NCI-H2029 treated with DMSO at 0.1 percent for 48 hours (cell line): ENCODE measurements at places on chromosomes 1 and 21.

- DNase-seq: no peak
Observed at GRCh38 chr1:118928739-118929554, 59.2 kb downstream of the TBX15 start.

GRCh38 chr1:74570797-74571492, 58.5 kb upstream of the LRRC53 start:
- DNase-seq: no peak

GRCh38 chr21:42088658-42089057, 17.5 kb downstream of the UMODL1 start:
- no peak for DNase-seq

DNA sequence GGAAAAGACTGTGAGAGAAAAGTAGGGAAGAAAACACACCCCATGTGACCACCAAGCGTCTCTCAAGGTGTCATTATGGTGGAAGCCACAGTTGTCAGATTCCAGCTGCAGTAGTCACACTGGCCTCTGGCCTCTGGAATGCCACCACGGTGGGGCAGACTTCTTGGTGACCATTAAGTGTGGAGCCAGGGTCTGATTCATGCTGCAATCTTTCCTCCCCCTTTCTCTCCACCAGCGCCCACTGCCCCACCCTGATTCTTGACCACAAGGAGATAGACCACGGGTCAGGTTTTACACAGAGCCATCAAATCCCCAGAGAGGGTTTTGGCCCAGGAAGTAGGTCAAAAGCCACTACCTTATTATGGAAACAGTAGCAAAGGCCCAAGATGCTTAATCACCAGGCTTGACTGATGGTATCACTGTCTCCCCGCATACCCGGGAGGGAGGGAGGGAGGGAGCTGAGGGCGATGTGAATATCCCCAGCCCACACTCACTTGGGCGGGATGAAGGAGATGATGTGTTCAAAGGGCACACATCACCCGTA, 52.7 kb upstream of the GRHL3 start:
- no peak for DNase-seq

- DNase-seq: no peak
Observed at GRCh38 chr1:214491468-214492146, 59.8 kb downstream of the PTPN14 start.

DNA sequence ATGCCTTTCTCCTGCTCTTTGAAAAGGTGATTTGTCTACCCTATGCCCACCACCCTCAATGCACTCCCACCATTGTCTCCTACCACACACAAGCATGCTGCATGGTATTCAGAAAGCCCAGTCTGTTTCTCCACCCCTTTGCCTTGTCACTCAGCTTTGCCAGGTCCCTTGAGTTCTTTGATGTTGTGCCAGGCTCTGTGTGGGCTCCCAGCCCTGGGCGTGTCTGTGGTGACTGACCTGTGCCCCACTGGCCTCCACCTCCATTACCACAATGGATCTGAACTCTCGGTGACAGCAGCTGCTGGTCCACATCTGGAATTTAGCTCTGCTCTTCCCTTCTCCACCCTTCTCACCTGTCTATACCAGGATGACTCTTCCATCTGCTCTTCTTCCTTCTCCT, 34.9 kb downstream of the ATP2B4 start:
- no peak for DNase-seq

DNA sequence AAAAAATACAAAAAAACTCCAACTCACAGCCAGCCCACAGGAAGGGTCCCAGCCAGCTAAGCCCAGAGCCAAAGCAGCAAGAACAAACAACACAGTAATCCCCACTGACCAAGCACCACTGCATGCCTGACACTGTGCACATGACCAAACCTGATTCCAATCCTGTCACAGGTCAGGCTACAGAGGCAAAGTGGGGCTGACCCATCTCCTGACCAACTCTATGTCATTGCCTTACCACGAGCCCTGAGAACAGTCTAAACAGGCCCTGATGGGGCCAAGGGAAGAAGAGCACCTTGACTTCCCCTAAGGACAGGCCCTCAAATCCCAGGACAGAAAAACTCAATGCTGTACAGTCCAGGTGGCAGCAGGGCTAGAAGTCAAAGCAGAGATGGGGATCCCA, 2.4 kb downstream of the LSS start:
- no peak for DNase-seq

GRCh38 chr1:226677027-226678020, 61.8 kb downstream of the ITPKB start:
- no peak for DNase-seq

DNA sequence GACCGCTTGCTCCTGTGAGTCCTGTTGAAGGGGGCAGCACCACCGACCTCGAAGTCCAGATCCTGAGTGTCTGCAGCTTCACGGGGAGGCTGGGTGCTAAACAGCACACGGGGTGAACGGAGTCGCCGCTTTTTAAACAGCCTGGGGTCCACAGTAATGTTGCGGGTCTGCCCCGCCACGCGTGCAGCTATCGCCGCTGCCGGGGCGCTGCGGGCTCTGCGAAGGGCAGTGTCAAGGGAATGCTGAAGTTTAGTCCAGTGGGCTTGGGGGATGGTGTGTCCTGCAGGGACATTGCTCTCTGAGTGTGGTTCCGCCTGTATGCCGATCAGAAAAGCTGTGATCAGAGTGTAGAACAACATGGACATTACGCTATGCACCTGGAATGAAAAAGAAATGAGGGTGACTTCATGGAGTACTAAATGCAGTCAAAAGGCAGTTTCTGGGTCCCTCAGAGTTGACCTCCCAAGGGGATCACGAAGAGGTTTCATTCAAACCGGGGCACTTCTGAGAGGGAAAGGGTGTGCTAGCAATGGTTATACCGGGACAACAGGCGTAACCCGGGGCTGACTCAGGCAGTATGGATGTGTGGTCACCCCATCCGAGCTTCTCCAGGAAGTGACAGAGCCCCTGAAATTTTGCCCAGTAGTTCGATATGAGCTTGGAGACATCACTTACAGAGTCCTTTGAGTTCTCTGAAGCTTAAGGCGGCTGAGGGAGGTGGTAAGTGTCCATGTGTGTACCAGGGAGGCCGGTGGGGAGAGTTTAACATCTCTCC, 51.4 kb downstream of the NGF start:
- DNase-seq: no peak

DNA sequence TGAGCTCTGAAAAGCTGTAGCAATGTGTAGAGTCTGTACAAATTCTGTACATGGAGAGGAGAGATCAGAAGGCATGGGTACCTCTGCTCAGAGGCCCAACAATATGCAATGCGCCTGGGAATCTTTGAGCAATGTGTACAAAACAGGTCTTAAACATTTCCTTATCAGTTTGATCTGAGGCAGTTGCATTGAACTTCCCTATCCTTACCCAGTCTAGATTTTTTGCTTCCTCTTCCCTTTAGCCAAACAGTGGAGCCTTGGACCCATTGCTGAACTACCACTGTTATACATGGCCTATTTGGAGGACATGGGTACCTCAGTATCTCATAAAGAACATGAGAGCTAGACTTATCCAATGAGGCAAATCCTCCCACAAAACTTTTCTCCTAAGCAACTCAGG, 12.6 kb upstream of the MNDA start:
- no peak for DNase-seq

DNA sequence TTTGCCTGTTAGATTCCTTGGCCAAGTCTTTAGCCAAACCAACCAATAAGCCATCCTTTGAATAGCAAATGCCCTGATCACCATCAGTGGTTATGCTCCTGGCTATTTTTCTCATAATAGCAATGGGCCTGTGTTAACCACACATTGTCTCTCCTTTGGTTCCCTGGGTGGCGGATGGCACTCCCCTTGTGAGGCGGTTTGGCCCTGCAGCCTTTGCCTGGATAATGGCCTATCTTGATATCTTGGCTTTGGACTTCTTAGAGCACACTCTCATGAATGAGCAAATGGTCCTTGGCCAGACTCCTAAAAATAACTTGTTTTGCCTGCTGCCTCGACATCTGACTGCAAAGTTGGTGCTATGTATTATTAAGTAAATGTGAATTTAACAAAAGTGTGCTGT, 22.4 kb upstream of the ZBTB18 start:
- DNase-seq: no peak

DNA sequence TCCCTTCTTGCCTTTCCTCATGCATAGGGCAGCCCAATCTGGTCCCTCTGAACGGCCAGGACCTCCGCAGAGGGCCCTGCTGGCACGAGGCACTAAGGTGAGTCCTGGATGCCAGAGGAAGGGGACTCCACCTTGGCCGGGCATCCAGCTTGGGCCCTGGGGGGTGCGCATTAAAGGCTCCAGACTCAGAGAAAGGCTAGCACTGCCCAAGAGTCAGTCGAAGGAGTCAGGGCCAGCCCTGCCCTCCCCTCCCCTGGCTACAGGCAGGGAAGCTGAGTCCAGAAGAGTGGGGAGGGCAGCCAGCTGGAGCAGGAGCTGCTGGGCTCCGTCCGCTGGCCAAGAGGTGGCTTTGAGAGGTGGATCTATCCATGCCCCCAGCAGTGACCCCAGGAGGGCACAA, 2.8 kb upstream of the EFNA4 start:
- no peak for DNase-seq

DNA sequence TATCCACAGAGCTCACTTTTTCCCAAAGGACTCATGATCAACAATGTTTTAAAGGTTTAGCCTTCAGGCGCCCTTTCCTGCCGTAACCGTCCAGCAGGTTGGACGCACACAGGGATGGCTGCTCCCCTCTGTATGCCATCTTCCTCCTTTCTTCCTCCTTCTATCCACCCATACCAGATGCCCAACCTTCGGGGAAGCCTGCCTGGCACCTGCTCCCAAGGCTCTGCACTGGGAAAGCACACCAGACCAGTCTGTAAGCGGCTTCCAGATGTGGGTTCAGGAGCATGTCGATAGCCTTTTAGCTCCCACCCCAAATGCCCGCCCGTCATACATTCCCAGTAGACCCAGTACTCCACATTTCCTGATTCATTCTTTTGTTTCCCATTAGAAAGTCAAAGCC, 52.9 kb downstream of the STUM start:
- no peak for DNase-seq

- no peak for DNase-seq
Observed at GRCh38 chr1:20037877-20038276, 32.1 kb upstream of the PLA2G5 start.

GRCh38 chr1:89907727-89908212, 86.9 kb downstream of the LRRC8D start:
- DNase-seq: no peak

- DNase-seq: no peak
Observed at GRCh38 chr1:156717351-156717750, 10.9 kb upstream of the METTL25B start.

- DNase-seq: no peak
Observed at GRCh38 chr1:59601041-59601441, 213.7 kb upstream of the HOOK1 start.

GRCh38 chr1:60745484-60745883, 336.9 kb upstream of the NFIA start:
- DNase-seq: no peak

DNA sequence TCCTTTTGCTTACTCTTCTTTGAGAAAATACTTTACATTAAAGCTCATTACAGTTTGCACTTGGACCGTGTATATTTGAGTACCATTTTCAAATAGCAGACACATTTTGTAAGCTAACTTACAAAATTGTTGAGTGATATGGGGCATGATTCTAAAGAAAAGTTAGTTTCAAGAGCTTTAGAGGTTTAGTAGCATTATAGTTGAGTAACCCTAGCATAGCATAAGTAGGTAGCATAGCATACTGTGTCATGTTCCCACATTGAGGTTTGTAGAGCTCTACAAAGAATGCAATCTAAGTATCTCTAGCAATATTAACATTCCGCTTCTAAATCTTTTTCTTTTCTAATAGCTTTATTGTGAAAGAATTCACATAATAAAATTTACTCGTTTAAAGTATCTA, 92.0 kb downstream of the ITSN1 start:
- no peak for DNase-seq

- no peak for DNase-seq
Observed at GRCh38 chr1:184199036-184199435, 147.5 kb downstream of the TSEN15 start.

DNA sequence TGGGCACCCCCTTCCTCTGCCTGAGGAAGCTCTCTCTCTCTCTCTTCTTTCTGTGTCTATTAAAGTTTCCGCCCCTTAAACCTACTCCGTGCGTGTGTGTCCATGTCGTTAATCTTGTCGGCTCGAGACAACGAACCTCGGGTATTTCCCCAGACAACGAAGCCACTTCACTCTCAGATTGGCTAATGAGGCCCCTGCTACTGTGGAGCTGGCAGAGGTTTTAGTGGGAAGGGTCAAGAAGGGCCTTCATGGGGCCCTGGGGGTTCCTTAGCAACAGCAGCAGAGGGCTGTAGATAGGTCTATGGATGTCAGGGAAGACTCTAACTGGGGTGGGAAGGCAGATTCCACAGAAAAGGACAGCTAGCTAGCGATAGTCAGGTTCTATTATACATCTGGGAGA, 239.8 kb upstream of the RAB4A start:
- no peak for DNase-seq

DNA sequence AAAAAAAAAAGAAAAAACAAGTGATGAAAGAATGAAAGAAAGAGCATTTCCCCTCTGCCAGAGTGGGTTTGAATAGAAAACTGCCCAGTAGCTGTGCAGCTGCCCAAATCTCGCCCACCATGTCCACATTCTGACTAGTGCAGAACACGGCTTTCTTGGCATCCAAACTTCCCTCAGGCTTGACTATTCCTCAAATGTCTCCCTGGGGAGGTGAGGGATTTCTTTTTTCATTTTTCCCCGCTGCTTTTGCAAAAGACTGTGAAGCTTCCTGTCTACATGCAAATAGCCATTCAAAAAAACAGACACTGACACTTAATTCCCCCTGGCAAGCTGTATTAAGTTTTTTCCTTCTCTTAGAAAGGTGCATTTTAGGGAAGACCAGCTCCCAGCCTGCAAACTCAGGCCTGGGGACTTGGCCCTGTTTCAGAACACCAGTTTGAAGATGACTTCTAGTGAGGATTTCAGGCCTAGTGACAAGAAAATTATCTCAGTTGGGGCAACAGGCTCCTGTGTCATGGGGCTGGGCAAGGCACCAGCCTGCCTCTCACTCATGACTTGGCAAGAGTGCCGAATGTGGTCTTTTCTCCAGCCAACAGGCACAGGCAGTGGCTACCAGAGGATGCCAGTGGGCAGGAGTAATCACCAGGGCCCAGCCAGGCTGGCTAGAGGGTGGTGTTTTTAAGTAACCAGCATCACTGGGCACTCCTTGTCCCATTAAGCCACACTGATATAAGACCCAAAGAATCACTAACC, 178.1 kb upstream of the NFIA start:
- DNase-seq: no peak

DNA sequence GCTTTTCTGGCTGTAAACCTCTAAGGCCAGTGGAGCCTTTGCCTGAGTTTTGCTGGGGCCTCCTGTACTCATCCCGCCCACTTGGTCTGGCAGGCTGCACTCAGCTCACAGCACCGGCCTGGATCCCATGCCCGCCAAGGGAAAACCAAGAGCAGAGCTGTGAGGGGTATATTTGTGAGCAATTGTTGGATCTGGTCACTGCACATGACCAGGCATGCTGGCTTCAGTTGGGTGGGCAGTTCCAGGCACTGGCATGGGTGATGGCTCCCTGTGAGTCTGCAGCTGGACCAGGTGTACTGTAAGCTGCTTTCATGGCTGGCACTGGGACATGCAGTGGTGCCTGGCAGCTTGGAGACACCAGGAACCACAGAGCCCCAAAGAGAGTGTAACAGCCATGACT, 563.1 kb upstream of the RGS18 start:
- no peak for DNase-seq
